CD8-positive, alpha-beta T cell (primary cell): ENCODE measurements at places on chromosomes 2 and 18.

GRCh38 chr2:138187221-138187620 is 222.9 kb downstream of the HNMT start:
- DNase-seq: no peak

DNA sequence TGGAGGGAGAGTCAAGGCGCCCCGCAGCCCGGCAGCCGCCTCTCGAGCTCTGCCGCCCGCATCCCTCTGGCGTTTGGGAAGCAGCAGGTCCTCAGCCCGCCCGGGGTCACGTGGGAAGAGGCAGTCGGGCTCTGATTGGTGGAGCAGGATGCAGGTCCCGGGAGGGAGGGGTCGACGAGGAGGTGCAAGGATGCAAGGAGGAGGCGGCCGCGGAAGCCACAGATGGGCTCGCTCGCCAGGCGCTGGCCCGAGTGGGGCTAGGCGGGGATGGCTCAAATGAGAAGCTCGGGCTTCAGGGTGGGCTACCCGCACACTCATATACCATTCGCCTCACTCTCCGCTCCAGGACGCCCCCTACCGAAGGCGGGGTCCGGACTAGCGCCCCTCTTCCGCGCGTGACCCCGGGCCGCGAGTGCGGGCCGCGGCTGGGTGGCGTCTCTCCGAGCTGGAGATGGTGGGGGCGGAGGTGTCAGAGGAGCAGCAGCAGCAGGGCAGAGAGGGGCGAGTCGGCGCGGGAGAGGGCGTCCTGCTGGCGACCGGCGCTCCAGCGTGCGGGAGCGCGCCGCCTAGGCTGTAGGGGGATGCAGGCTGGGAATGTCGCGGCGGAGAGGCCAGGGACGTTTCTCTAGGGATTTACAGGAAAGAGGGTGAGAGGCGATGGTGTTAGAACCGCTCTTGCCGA is at the start of gene TMEFF2:
Gene TMEFF2 (minus strand): TSS at position 68 of the 682 bp plus-strand sequence. CDS start 409 bp downstream, outside the sequence.
- DNase-seq: no peak

GRCh38 chr2:117979911-117980701 is 33.8 kb downstream of the CCDC93 start:
- no peak for DNase-seq

- no peak for DNase-seq
Observed at GRCh38 chr2:211744379-211744778, 794.2 kb downstream of the ERBB4 start.

- no peak for DNase-seq
Observed at GRCh38 chr2:225366731-225367130, 32.8 kb upstream of the NYAP2 start.

- no peak for DNase-seq
Observed at GRCh38 chr2:58428096-58429013, 187.2 kb upstream of the FANCL start.
